Stimulated activated CD4-positive, alpha-beta T cell treated with anti-CD3 and anti-CD28 coated beads, Interleukin-4, amount 100 ng/mL, for 1 hour (primary cell): ENCODE measurements at places on chromosomes 2 and 18.

DNA sequence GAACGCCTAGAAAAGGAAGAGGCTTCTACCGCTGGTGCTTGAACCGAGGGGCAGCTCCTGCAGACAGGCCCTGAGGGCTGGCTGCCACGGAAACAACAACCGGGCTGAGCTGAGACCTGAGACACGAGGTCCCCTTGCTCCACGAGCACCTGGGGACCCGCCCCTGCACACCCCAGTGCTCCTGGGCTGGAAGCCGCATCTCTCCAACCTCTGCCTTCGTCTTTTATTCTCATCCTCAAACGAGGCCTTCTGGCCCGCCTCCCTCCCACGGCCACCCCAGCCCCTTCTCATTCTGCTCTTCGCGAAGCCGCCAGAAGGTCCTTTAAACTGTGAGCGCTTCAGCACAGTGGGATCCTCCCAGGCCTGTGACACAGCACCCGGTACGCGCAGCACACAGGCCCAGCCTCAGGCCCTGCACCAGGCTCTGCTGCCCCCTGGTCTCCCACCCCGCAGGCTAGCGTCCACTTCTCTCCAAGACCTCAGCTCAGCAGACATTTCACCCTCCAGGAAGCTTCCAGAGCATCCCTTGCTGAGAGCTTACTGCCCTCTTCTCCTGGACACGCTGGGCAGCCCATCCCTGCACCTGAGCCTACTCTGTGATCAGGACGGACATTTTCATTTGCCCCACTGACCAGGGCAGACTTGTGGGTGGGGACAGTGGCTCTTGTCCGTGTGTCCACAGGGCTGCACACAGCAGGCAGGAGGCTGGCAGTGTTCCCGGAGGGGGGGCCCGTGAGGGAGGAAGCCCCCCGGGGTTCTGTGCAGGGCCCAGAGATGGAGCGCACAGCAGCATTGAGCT lies 149.7 kb downstream of the PXDN start:
- no peak for DNase-seq

GRCh38 chr18:76443519-76444445 lies 51.3 kb downstream of the ZNF516 start:
- no peak for DNase-seq

DNA sequence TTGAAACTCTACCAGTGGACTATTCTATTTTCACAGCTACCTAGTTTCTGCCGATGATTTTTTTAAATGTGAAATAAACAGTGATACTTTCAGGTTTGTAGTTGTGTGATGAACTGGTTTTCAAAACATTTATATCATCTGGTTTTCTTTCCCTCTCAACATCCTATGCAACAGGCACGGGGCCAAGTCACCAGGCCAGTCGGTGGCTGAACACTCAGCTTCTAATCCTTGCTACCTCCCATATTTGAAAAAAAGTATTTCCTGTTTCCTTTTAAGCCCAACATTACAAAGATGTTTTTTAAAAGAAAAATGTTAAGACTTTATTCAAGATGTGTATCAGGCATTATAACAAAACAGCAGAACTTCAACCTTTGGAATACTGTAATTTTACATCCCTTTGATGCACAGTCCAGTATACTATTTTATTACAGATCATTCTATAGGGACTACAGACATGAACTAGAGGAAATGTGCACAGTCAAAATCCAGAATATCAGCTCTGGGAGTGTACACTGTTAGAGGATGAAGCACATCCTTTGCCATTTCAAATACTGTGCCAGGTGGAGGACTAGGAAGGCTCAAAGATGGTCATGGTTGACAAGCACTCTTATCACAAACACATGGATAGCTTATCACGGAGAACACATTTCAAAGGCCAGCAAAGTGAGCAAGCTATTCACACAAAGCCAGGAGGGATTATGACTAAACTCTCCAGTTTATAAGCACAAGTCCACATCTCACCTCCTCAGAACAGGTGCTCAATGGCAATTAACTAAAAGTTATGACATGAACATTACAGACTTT lies 14.6 kb downstream of the MRPL35 start:
- DNase-seq: no peak

DNA sequence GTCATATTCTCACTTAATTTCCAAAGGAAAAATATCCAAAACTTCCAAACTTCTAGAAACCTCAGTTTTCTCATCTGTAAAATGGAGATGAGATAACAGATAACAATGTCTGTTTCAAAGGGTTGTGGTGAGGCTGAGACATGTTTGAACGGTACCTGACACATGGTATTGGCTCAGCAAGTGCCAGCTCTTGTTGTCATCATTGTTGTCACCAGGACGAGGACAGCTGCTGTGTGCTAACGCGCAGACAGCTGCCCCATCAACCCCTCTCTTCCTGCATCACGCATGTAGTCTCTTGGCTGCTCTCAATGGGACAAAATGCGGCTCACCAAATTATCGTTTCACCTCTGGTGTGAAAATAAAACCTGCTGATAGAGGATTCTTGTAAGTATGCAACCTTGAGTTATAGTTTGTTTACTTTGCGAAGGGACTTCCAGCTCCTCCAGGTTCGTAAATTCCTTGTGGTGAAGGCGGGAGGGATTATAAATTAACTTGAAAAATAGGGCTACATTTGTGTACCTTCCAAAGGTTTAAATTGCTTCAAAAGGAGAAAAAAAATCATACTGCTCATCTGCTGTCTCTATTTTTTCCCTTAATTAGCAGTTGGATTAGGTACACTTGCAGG lies 605.4 kb downstream of the BCL11A start:
- DNase-seq: no peak

GRCh38 chr2:116952254-116952653 lies 862.2 kb upstream of the DDX18 start:
- no peak for DNase-seq

- DNase-seq: no peak
These were observed 551.1 kb downstream of the TNS1 start for GRCh38 chr2:217451666-217452065.

DNA sequence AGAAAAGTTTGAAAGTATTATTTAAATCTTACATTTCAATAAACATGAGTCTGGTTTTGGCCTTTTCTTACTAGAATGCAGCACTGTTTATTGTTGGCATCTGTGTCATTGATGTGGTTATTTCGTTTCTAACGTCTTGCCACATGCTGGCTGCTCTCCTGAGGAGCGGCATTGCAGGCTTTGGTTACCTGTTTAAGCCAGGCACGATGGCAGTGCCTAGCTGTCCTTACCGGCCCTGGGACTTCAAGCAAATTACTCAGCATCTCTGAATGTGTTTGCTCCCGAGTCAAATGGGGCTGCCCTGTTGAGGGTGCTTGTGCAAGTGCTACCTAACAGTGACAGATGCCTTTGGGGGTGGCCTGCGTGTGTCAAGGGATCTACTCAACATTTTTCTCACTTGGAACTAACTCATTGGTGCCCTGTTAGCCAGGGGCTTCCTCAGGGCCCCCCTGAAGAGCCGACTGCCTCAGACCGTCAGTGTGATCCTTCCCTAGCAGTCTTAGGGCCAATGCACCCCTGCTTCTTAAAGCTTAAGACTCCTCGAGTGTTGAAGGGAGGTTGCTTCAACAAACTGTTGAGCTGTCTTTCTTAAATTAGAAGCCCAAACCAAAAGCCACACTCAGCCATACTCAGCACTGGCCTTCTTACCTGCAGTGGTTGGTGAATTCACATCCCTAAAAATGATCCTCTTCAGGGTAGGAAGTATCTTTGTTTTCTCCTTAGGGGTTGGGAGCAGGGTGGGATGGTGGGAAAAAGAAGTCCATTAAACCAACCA lies 151.5 kb downstream of the NCK2 start:
- no peak for DNase-seq

- no peak for DNase-seq
These were observed 311.8 kb upstream of the MMADHC start for GRCh38 chr2:149899390-149899789.

DNA sequence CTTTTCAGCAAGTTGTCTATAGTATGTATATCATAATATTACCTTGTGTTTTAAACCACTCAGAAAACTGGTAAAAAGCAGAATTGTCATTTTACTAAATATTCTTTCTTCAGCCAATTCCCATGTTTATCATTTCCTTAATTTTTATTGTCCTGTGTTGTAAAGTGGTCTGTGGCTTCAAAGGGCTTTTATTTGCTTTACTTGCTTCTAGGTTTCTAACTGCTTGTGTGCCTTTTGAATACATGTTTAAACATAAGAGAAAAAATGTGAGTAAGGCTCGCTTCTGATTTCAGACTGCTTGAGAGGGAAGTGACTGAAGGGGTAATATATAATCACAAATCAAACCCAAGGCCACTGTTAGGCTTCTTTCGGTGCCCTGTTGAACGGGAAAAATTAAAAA lies 407.5 kb upstream of the NRP2 start:
- no peak for DNase-seq

GRCh38 chr2:1856475-1856874 lies 112.2 kb upstream of the PXDN start:
- no peak for DNase-seq

- no peak for DNase-seq
These were observed 542.8 kb downstream of the IRS1 start for GRCh38 chr2:226256709-226257376.

DNA sequence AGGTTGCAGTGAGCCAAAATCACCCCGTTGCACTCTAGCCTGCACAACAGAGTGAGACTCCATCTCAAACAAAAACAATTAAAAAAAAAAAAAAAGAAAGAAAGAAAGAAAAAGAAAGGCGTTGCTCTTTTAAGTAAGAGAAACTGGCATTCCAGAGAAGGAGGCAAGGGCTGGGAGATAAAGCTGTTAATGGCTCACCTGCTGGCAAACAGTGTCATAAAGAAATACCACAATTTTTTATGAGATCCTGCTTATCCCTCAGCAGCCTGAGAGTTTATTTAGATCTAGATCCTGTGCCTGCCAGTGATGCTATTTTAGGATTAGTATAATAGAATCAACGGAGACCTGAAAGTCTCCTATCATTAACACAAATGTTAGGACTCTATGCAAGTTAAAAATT lies 16.3 kb downstream of the SLC19A3 start:
- DNase-seq: no peak

GRCh38 chr2:152606081-152606480 lies 111.2 kb downstream of the PRPF40A start:
- DNase-seq: no peak

GRCh38 chr2:16198166-16198912 lies 258.0 kb downstream of the MYCN start:
- DNase-seq: no peak

GRCh38 chr2:182894174-182894573 lies 27.7 kb upstream of the FRZB start:
- no peak for DNase-seq

DNA sequence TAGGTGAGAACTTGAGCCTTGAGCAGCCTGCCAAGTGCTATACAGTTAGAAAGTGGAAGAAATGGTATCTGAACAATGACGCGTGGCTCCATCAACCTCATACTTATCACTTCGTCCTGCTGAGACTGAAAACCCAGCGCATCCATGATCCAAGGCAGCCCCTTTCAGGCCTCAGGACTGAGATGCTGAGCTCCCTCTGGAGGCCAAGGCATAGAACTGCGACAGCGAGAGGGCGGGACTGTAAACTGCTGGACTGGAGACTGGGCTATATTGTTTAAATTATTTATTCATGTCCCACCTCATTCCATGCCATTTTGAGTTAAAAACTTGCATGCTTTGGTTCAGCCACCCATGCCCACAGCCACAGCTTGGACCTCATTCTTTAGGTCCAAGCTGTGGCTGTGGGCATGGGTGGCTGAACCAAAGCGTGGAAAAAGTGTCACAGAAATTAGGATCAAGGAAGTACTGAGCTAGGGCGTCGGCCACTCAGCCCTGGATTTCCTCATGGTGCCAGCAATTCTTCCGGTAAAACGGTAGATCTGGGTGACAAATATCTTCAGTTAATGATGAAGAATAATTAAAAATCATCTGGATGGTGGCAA lies 195.5 kb downstream of the L3MBTL4 start:
- DNase-seq: no peak

DNA sequence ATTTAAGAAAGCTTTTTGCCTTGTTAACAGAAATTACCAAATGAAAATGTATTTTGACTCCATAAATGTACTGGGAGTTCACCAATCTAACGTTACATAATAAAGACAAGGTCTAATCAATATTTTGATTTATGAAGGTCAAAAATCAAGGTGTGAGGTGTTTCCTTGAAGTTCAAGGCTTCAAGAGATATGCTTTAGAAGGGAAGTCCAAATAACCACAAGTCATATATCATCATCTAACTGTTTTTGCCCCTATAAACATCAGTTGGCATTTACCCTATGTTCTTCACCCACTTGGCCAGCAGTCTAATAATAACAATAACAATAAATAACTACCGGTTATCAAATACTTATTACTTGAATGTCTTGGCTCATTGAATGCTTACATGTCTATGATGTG lies 196.1 kb upstream of the ID2 start:
- DNase-seq: no peak

DNA sequence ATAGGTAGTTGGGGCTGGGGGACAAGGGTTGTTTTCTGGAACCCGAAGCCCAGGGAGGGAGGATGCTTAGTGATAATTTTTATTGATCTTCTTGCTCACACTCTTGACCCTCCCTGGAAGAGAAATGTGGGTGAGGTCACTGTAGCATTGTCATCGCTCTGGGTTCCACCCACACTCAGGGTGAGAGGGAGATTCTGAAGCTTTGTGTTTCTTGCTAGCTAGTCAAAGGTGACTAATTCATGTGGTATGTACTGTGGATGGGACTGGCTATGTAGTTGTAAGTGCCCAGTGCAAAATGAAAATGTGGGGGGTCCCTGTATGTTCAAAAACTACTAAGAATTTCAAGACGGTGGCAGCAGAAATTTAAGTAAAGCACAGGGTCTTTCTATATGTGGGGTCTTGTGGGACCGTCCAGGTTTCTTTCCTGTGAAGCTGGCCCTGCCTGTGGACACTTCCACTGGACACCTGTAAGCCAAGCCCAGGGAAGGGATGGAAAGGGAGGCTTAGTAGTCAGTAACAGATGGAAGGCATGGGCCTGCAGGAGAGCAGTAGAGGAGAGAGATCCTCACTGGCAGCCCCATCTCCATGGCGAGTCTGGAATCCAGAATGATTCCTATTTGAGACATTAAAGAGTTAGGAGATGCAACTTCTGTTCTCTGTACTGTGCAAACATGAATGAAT lies 35.0 kb downstream of the TSN start:
- no peak for DNase-seq

DNA sequence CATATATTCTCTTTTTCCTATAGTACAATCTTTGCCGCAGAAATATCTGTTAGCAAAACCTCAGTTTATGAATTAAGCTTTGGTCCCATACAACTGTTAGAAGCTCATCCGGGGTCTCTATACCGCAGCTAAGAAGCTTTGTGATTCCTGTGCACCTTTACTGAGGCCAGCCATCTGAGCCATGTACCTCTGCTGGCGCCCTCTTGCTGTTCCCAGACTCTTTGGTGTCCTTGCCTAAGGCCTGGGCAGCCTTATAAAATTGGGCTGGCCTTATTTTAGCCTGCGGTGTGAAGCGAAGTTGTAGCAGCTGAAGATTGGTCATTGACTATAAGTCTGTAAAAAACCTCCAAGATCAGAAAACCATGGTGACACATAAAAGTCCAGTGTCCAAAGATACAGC lies 1135.1 kb upstream of the CHAC2 start:
- DNase-seq: no peak

DNA sequence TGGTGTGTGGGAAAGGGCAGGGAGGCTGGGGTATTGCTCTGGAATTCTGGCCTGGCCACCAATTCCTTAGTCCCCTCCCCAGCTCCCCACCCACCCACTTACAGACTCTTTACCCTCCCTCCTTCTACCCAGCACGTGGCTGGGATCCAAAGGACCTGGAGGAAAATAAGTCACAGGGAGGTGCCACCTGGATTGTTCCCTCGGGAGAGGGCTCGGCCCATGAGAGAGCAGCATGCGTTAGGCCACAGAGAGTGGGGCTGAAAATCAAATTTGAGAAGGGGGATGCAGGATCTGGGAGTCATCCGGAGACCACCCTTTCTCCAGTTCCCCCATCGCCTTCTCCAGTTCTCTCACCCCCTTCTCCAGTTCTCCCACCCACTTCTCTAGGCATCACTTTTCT lies 3.0 kb downstream of the ASPRV1 start:
- DNase-seq: no peak

- DNase-seq: no peak
These were observed 99.5 kb downstream of the DTNA start for GRCh38 chr18:34809451-34810072.
